ENCODE measurements at places on chromosomes 1 and 21.

- no peak for DNase-seq
These were observed 468.1 kb downstream of the ADGRL2 start for GRCh38 chr1:82268826-82269225.

GRCh38 chr1:184945029-184945428 is 29.3 kb downstream of the NIBAN1 start:
- DNase-seq: no peak

DNA sequence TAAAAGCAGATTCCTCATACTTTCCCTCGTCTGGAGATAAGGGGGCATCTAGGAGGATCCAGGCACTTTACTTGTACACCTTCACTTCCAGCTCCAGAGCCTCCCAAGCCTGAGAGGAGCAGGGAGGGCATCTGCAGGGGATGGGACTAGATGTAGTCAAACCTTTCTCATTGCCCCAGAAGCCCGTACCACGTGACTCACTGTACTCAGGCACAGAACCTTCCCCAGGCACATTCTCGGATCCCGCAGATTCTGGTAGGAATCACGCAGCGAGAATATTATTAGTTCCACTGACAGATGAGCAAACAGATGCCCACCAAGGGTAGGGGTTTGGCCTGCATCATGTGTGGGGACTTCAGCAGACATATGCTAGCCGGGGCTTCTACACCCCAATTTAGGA is 25.2 kb upstream of the TNR start:
- no peak for DNase-seq

DNA sequence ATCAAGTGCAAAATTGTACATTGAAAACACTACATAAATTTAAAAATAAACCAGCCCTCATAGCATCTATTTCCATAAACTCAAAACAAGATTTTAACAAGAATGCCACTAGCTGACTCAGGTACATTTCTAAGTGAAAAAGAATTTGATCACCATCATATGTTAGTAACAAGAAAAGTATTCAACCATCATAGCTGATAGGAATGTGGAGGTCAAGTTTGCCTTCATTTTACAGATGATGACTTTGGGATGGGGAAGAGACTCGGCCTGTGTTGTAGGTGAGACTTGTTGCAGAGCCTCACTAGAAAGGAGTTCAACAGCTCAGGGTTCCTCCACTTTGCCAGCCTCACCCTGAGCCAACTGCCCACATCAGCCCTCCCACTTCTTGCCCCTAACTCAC is 318.8 kb upstream of the FAM78B start:
- DNase-seq: no peak

GRCh38 chr1:151994956-151995355 is 1.3 kb upstream of the S100A10 start:
- DNase-seq: no peak

GRCh38 chr1:59828160-59828559 is 13.4 kb downstream of the HOOK1 start:
- no peak for DNase-seq

DNA sequence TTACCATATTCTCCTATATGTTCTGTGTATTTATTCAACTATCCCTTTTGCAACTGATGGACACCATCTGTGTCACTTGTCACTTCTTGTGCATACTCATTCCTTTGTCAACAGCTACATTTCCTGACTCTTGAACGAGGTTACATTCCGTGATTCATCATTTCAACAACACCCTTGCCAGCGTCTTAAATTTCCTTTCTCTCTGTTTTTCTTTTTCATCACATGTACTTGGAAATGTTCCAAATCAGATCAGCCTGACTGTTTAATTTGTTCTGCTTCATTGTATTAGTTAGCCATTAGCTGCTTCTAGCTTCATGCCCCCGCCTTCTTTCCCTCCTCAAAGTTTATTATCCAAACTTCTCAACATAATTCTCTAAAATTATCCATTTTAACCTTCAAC is 173.0 kb downstream of the ADGRL4 start:
- DNase-seq: no peak

DNA sequence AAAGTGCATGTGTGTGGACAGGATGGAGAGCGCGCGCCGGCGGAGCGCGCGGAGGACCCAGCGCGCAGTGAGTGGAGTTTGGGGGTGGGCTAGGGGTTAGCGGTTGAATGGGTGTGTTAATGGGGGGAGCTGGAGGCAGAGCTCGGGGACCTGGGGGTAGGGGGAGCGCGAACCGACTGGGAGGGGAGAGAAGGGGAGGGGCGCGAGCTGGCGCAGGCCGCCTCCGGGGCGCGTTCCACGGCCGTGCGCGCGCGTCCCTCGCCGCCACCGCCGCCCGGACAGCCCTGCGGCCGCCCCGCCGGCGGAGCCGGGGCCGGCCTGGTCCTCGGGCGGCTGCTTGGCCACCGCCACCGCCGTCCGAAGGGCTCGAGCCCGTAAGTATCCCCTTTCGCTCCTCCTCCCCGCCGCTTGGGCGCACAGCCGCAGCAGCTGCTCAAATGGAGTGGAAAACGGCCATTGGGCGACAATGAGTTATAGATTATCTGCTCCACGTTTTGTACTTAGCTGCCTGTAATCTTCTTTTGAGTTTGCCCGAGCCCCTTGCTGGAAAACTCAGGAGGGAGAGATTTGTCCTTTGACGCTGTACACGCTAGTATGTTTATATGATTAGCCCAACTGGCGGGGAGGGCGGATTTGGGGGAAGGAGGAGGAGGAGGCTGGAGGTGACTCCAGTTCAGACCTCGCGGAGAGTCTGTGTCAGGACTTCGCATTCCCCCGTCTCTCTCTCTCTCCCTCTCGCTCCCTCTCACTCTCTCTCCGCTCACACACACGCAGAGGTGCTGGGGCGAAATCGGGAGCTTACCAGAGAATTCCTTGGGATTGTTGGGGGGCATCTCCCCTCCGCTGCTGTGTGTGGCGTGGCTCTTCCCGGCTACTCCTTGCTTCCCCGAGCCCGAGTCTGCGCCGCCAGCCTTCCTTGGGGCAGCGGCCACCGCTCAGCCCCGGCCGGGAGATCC is at the start of gene ADGRL2:
Gene ADGRL2 (plus strand): TSS at position 240 of the 956 bp plus-strand sequence. CDS start 36,051 bp downstream, outside the sequence.
- no peak for DNase-seq

DNA sequence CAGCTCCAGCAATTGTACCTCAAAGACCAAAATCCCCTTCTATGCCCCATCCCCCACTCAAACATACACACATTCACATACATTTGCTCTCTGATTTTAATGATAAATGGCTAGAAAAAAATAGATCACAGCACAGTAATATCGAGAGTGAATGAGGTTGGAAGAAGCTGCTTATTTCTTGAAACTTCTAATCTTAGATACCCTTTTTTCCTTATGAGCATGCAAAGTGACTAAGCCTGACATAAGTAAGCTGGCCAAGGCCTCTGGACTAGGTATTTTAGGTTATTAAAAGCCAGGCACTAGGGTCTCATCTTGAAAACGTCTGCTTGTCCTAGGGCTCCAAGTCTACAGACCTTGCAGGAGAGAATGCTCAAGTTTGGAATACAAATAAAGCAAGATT is 133.6 kb downstream of the TGFBR3 start:
- no peak for DNase-seq

- no peak for DNase-seq
These were observed 83.9 kb downstream of the MAST2 start for GRCh38 chr1:45887156-45887842.

GRCh38 chr1:115320377-115320776 is 17.7 kb downstream of the NGF start:
- DNase-seq: no peak

GRCh38 chr1:70487910-70488665 is 77.0 kb downstream of the CTH start:
- no peak for DNase-seq

DNA sequence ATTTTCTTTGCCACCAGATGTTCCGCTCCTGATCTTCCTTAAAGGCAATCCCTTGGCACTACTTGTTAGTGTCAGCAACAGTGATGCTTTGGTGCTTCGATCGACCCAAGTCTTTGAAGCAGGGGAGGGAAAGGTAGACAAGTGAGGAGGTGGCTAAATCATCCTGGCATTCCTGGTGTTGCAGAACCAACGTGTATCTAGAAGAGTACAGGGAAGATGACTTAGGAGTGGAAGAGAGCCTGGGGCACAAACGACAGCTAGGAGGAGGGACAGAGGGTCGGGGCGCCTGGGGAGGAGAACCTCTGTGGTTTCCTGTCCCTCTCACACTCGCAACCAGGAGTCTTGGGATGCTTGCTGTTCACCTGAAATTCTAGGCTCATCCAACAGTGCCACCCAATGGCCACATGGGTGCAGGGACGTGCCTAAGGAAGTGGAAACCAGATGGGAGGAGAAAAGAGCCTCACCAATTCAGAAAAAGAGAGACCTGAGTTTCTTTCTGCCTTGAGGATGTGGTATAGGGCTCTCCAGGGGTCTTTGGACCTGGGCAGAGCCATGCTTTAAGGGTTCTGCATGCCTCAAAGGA is 9.5 kb upstream of the KCNA2 start:
- DNase-seq: no peak

GRCh38 chr1:177346790-177347359 is 176.1 kb downstream of the BRINP2 start:
- DNase-seq: no peak

- no peak for DNase-seq
These were observed 115.1 kb downstream of the PLXNA2 start for GRCh38 chr1:208129060-208129459.

DNA sequence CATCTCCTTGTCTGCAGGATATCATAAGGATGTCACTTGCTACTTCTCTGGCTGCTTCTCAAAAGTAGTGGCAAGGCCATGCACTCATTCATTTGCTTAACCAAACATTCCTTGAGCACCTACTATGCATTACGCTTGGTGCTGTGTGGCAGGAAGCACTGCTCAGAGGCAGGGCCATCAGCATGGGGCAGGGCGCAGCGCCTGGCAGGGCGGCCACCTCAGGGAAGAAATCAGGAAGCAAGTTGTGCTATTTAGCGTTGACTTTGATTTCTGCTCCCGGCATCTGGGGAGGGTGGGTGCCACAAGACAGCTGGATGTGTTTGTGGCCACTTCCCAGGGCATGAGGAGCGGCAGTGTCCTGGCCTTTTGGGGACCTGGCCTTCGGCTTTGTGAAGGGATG is 27.9 kb downstream of the PROK1 start:
- no peak for DNase-seq

GRCh38 chr1:97820470-97821188 is 100.2 kb downstream of the DPYD start:
- DNase-seq: no peak

DNA sequence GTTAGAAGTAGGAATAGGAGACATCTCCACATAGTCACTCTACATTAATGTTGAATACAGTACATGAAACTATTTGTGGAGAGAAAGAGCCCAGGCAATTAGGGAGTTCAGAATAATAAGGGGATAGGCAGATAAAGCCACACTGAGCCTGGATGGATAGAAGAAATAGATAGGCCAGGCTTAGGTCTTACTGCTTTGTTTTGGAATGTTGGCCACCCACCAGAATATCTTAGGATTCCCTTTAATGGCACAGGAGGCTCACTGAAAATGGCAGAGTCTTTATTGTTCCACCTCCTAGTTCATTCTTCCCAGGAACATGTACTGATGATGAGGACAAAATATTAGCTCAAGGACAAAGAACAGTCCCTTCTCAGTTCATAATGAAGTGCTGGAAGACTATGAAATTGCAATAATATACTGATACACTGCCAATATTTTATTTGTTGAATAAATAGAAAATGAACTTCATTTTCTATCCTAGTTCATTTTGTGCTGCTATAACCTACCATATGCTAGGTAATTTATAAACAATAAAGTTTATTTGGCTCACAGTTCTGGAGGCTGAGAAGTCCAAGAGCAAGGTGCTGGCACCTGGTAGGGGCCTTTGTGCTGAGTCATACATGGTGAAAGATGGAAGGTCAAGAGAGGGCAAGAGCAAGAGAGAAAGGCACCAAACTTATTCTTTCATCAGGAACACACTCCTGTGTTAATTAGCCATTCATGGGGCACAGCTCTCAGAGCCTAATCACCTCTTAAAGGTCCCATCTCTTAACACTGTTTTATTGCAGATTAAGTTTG is 87.3 kb downstream of the TBX15 start:
- DNase-seq: no peak

DNA sequence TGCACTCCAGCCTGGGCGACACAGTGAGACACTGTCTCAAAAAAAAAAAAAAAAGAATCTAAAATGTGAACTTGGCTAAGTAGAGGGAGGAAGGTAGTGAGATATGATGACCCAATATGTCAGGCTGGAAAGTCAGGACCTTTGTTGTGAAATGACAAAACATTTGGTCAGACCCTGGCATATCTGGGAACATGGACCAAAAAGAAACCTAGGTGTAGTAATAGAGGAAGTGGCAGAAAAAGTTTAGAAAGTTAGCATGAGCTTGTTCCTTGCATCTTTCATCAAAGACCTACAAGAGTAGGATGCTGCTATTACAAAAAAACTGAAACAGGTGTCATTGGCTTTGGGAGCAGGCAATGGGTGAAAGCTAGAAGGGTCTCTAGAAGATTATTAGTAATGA is 7.3 kb upstream of the S100A3 start:
- no peak for DNase-seq

- no peak for DNase-seq
These were observed 922 bp downstream of the CPT2 start for GRCh38 chr1:53197291-53198200.

DNA sequence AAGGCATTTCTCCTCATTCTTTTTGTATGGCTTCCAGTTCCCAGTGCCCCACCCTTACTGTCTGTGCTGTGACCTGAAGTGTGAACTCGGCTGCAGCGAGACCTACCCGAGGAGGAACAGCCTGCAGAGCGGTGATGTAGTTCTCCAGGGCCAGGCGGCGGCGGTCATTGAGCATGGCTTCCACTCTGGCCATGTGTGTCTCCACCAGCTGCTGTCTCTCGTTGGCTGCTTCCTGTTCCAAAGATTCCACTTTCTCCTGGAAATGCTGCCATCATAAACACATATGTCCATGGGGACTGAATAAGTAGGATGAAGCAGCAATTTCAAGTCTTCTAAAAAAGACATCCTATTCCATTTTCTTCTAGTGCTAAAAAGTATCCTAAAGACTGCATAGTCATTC is 195.6 kb downstream of the APP start:
- DNase-seq: no peak

- DNase-seq: no peak
These were observed 16.7 kb downstream of the TMEM63A start for GRCh38 chr1:225865514-225865913.

DNA sequence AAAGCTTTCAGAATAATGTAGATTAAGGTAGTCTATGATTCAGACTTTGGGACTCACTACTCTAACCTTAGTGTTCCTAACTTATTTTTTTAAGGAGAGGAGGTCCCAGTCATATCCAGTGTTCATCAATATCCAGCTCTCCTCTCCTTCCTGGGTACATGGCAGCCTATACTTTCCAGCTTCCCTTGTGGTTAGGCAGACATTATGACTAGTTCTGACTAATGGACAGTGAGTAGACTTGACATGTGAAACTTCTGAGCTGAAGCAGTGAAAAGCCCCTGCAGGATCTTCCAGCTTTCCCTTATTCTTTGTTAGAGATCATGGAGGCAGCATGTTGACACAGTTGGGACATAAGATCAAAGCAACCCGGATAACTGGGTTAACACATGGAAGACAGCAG is 144.2 kb downstream of the PTPRU start:
- DNase-seq: no peak

GRCh38 chr1:15187175-15188129 is 33.9 kb downstream of the TMEM51 start:
- DNase-seq: no peak

- DNase-seq: no peak
These were observed 39.1 kb downstream of the PSMG1 start for GRCh38 chr21:39144191-39144590.

- no peak for DNase-seq
These were observed 10.8 kb downstream of the NTMT2 start for GRCh38 chr1:170156594-170156993.

- no peak for DNase-seq
These were observed 15.5 kb upstream of the LEPR start for GRCh38 chr1:65404941-65405340.
